ENCODE measurements at places on chromosomes 4 and X. TPM values are rescaled to one million over a fixed set of nuclear protein-coding genes. Genes with fewer than 3 reads are reported as not detected.

The TMPRSS11D gene
- not detected for total RNA-seq

The SMARCA5 gene
- 114 TPM for total RNA-seq

GRCh38 chr4:95506264-95506663 lies 42.5 kb downstream of the UNC5C start:
- H3K27me3 ChIP-seq: no peaks in the 10 kb centered on the region
- DNase-seq: no peak
- no peak overlapping the region for H3K4me3 ChIP-seq
- H3K27ac ChIP-seq: no peak overlapping the region

DNA sequence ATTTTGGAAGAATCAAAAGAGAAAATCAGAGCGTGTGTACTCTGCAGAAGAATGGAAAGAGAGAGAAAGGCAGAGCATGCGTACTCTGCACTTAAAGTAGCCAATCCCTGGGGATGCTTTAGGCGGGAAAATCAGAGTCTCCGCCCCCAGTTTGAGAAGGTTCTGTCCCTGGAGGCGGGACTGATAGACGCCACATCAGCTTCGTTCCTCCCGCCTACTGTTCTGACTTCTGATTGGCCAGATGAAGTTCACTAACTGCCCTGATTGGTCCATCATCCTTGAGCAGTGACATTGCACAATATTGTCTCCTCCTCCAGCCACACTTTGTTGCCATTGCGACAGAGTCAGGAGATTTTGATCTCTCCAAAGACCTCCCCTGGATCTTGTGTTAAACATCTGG lies 23.8 kb downstream of the SSX1 start:
- no peak overlapping the region for H3K4me3 ChIP-seq
- H3K4me1 ChIP-seq: no peaks in the 10 kb centered on the region
- H3K27me3 ChIP-seq: no peaks in the 10 kb centered on the region
- no peak overlapping the region for H3K27ac ChIP-seq
- no peak for DNase-seq
- H3K36me3 ChIP-seq: no peaks in the 10 kb centered on the region

The C4orf51 gene
- not detected for total RNA-seq

GRCh38 chrX:2682565-2683177 lies 8.4 kb upstream of the CD99 start:
- no peaks in the 10 kb centered on the region for H3K27me3 ChIP-seq
- H3K4me1 ChIP-seq: no peaks in the 10 kb centered on the region
- no peak for DNase-seq
- no peak overlapping the region for H3K4me3 ChIP-seq

- no peak overlapping the region for H3K4me3 ChIP-seq
- no peak for DNase-seq
- no peaks in the 10 kb centered on the region for H3K4me1 ChIP-seq
- H3K27me3 ChIP-seq: no peaks in the 10 kb centered on the region
Measured at GRCh38 chr4:48891028-48891619, 15.4 kb downstream of the OCIAD2 start.

GRCh38 chr4:26822546-26822945 lies 38.1 kb upstream of the STIM2 start:
- H3K27ac ChIP-seq: no peak overlapping the region
- H3K36me3 ChIP-seq: no peaks in the 10 kb centered on the region
- DNase-seq: no peak

DNA sequence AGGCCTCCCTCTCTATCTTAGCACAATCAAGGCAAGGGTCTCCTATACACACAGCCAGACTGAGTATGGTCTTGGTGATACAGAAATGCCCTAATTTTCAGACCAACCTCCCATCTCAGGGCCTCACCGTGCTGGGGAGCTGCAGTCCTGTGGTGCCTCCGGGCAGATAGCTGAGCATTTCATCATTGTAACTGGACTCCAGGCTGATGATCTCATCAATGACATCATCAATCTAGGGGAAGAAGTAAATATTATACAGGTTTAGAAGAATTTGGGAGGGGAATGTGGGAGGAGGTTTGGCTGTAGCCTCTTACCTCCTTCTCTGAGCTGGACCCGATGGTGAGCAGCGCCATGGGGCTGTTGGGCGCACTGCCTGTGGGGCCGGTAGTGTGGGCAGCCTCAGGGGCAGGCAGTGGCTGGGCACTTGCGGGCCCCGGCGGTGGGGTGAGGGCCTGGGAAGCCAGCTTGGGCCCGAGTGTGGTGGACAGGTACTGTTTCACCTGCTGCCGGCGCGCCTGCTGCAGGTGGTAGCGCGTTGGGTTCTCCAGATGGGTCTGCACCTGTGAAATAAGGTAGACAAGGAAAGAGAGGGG lies 5.2 kb downstream of the TFE3 start:
- H3K27ac ChIP-seq: no peak overlapping the region
- no peaks in the 10 kb centered on the region for H3K27me3 ChIP-seq
- no peak overlapping the region for H3K4me3 ChIP-seq
- no peak for DNase-seq
- no peaks in the 10 kb centered on the region for H3K36me3 ChIP-seq

DNA sequence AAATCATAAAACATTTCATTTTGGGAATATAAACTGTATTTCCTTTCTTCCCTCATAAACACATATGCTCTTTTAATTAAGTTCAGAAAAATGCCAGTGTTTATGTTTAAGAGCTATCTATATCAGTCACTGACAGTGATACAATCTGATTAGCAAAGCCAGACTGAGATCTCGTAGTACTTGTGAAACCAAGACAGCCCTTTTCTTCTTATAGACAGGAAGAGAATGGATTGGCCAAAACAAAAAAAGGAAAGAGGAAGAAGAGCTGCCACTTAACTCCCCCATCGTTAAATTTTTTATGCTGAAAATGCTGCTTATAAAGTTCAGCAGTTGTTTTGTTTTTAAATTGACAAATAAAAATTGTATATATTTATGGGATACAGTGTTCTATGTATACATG lies 87.4 kb downstream of the PLAC1 start:
- H3K27ac ChIP-seq: no peak overlapping the region
- H3K27me3 ChIP-seq: no peaks in the 10 kb centered on the region
- DNase-seq: no peak
- no peaks in the 10 kb centered on the region for H3K36me3 ChIP-seq
- no peak overlapping the region for H3K4me3 ChIP-seq

The SPANXA1 gene
- total RNA-seq: not detected

DNA sequence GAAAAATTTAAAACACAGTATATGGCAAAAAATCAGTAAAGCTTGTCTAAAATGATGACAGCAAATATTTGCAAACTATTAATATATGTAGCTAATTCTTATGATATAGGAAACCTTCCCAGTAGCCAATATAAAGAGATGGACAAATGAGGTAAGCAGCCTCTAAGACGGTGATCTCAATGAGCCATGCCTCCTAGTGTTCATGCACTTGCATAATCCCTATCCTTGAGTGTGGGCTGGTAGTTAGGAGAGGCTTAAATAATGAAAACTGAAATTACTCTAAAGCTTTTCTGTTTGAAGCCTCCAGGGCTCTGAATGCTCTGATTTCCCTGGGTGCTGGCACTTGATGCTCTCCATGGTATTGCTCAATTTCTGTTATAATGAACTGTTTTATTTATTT lies 24.6 kb upstream of the ARMCX4 start:
- H3K4me3 ChIP-seq: no peak overlapping the region
- H3K36me3 ChIP-seq: no peaks in the 10 kb centered on the region
- H3K4me1 ChIP-seq: no peaks in the 10 kb centered on the region
- no peaks in the 10 kb centered on the region for H3K27me3 ChIP-seq

GRCh38 chr4:58734030-58734674 lies 1624.0 kb upstream of the IGFBP7 start:
- H3K27ac ChIP-seq: no peak overlapping the region
- H3K36me3 ChIP-seq: no peaks in the 10 kb centered on the region
- H3K4me1 ChIP-seq: no peaks in the 10 kb centered on the region
- no peak for DNase-seq

GRCh38 chrX:38163193-38163592 lies 57.5 kb downstream of the SRPX start:
- no peak for DNase-seq
- H3K36me3 ChIP-seq: no peaks in the 10 kb centered on the region
- no peak overlapping the region for H3K4me3 ChIP-seq
- H3K27me3 ChIP-seq: no peaks in the 10 kb centered on the region

DNA sequence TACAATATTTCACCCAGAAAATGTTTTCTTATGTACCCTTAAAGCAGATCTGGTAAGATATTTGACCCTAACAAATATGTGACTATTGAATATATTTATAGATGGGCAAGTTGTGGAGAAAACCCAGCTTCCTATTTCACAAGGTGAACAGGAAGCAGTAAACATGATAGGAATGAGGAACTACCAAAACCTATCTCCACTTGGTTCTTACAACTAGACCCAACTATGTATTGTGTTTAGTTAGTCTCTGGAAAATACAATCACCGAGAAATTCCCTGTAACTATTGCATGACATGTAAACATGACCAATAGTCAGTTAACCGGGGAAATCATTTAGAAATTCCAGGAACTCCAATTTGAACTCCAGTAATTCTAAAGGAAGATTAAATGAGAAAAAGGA lies 8.4 kb upstream of the RXFP1 start:
- H3K27me3 ChIP-seq: no peaks in the 10 kb centered on the region
- H3K4me3 ChIP-seq: no peak overlapping the region
- H3K36me3 ChIP-seq: no peaks in the 10 kb centered on the region
- H3K4me1 ChIP-seq: no peaks in the 10 kb centered on the region
- no peak overlapping the region for H3K27ac ChIP-seq

GRCh38 chr4:154507156-154507555 lies 15.6 kb upstream of the DCHS2 start:
- H3K4me1 ChIP-seq: peaks cover 5% of the 10 kb centered on the region
- no peak overlapping the region for H3K27ac ChIP-seq
- DNase-seq: no peak
- no peaks in the 10 kb centered on the region for H3K36me3 ChIP-seq
- H3K27me3 ChIP-seq: no peaks in the 10 kb centered on the region
- H3K4me3 ChIP-seq: no peak overlapping the region

DNA sequence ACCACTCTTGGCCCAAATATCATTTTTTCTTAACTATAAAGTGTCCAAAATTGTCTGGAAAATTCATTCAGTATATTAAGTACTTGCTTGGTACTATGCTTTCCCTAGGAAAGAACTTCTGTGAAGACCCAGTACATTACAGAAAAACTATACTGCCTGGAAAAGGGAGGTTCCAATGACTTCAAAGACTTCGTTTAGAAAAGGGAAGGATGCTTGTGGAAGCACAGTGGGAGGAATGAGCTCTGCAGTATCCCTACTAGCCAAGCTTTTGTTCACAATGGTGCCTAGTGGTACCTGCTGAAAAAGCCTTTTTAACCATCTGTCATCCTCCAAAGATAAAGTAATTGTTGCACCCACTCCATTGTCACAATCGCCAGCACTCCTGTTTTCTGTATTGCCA lies 7.2 kb downstream of the TEC start:
- H3K36me3 ChIP-seq: no peaks in the 10 kb centered on the region
- H3K27ac ChIP-seq: no peak overlapping the region
- H3K4me3 ChIP-seq: no peak overlapping the region
- no peak for DNase-seq
- H3K27me3 ChIP-seq: peaks cover 1% of the 10 kb centered on the region
- H3K4me1 ChIP-seq: no peaks in the 10 kb centered on the region

- no peak overlapping the region for H3K4me3 ChIP-seq
- peaks cover 3% of the 10 kb centered on the region for H3K36me3 ChIP-seq
- H3K27ac ChIP-seq: no peak overlapping the region
- DNase-seq: no peak
Measured at GRCh38 chr4:100294356-100294755, 104.1 kb upstream of the DDIT4L start.

GRCh38 chrX:12378706-12379105 lies 240.4 kb downstream of the FRMPD4 start:
- H3K4me3 ChIP-seq: no peak overlapping the region
- H3K27me3 ChIP-seq: no peaks in the 10 kb centered on the region
- H3K27ac ChIP-seq: no peak overlapping the region

The DSPP gene
- 0.21 TPM for total RNA-seq

GRCh38 chr4:176277162-176277904 lies 8.3 kb upstream of the ASB5 start:
- H3K36me3 ChIP-seq: no peaks in the 10 kb centered on the region
- H3K27ac ChIP-seq: no peak overlapping the region
- DNase-seq: peak; percentile 75
- no peak overlapping the region for H3K4me3 ChIP-seq
- H3K27me3 ChIP-seq: no peaks in the 10 kb centered on the region
- H3K4me1 ChIP-seq: no peaks in the 10 kb centered on the region

DNA sequence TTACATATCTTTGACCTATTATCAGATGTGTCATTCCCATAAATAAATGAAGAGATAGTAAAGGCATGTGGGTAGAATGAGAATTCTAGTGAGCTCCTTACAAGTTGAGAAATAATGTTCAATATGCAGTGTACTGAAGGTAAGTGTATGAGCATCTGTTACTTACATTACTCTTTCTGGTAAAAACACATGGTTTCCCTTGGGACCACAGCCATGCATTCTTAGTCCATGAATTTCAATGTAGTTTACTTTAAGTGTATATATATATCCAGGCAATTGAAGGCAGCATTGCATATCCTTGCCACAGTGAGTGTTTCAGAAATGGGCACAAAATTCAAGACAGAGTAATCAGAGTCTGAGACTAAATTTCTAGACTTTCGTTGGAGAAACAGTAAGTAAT lies 277.2 kb downstream of the CXXC4 start:
- no peak overlapping the region for H3K4me3 ChIP-seq
- no peaks in the 10 kb centered on the region for H3K4me1 ChIP-seq
- H3K27me3 ChIP-seq: no peaks in the 10 kb centered on the region
- no peaks in the 10 kb centered on the region for H3K36me3 ChIP-seq

DNA sequence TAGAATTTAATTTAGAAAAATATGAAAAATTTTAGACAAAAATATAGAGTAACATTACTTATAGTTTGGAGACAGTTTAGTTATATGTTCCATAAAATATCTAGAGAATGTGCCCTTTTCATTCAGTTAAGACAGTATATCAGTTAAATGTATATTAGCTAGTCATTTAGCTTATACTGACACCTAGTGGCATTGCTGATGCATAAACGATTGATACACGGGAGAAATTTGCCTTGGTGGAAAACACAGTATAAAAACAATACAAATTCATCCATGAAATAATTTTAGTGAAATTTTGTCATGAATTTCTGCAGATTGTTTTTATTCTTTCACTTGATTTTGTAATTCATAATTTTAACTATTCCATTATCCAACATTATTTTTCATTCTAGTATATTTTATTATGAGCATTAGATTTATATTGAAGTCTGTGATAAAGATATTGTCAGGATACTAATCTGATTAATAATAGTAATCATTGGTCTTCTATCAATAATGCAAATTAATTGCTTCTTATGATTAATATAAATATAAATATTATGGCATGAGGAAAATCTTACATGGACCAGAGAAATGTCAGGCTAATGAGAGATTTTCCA lies 219.0 kb downstream of the TLL1 start:
- no peaks in the 10 kb centered on the region for H3K36me3 ChIP-seq
- no peaks in the 10 kb centered on the region for H3K27me3 ChIP-seq
- peak; percentile 65 for DNase-seq
- H3K4me3 ChIP-seq: no peak overlapping the region
- H3K27ac ChIP-seq: no peak overlapping the region
- no peaks in the 10 kb centered on the region for H3K4me1 ChIP-seq

The P2RY4 gene
- total RNA-seq: not detected

DNA sequence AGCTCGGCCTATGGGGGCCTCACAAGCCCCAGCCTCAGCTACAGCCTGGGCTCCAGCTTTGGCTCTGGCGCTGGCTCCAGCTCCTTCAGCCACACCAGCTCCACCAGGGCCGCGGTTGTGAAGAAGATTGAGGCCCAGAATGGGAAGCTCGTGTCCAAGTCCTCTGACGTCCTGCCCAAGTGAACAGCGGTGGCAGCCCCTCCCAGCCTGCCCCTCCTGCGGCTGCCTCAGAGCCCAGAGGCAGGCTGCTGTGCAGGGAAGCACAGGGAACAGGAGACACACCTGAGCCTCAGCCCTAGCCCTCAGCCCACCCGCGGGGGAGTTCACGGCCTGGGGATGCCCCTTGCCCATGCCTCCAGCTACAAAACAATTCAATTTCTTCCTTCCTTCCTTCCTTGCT lies 75.7 kb upstream of the ZXDA start:
- no peaks in the 10 kb centered on the region for H3K4me1 ChIP-seq
- DNase-seq: no peak
- H3K4me3 ChIP-seq: no peak overlapping the region

Measured in neural progenitor cell (in vitro differentiated cells).